Stimulated activated CD8-positive, alpha-beta memory T cell treated with anti-CD3 and anti-CD28 coated beads, Interleukin-4, amount 100 ng/mL, for 1 hour (primary cell): ENCODE measurements at places on chromosomes 2 and 18.
A peak's percentile ranks its signal among the peaks of the same experiment; 100 is the strongest.

- DNase-seq, result no peak
These were observed 618.0 kb downstream of the NYAP2 start for GRCh38 chr2:226017537-226017936.

GRCh38 chr2:14143435-14143834 is 489.1 kb upstream of the LRATD1 start:
- DNase-seq, result no peak

- no peak for DNase-seq
These were observed 207.9 kb upstream of the TNP1 start for GRCh38 chr2:217067787-217068186.

DNA sequence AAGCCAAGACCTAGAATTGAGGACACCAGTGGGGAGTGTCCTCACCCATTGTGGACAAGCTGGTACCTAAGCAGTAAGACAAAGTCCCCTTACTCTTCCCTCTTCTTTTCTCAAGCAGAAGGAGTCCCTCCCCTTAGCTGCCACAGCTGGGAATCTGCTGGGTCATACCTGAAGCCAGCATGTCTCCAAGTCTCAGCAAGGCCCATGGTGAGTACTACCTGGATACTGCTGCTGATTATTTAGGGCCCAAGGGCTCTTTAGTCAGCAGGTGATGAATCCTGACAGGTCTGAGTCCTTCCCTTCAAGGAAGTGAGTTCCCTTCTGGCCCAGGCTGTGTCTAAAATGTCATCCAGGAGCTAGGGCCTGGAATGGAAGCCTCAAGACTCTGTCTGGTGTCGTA is 198.6 kb upstream of the STK17B start:
- DNase-seq, result no peak

DNA sequence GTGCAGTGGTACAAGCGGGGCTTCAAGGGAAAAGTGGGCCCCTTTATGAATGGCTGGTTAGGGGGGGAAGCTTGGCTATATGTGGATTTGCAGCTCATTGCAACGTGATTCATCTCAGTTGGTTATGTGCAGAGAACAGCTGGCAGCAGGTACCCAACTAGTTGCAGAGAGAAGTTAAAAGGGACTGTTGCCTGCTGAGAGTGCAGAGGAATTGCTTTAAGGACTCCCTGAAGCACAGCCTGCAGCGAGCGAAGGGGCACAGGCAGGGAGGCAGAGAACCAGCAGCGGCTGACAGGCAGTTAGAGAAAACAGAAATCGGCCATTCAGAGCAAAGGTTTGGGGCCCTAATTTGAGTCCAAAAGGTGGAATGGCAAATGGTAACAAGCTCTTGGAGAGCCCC is 278.2 kb upstream of the LYPD1 start:
- no peak for DNase-seq

- DNase-seq, result no peak
These were observed 23.0 kb upstream of the CNNM3 start for GRCh38 chr2:96792772-96793749.

GRCh38 chr2:47112665-47113435 is 42.3 kb downstream of the STPG4 start:
- DNase-seq, result no peak

DNA sequence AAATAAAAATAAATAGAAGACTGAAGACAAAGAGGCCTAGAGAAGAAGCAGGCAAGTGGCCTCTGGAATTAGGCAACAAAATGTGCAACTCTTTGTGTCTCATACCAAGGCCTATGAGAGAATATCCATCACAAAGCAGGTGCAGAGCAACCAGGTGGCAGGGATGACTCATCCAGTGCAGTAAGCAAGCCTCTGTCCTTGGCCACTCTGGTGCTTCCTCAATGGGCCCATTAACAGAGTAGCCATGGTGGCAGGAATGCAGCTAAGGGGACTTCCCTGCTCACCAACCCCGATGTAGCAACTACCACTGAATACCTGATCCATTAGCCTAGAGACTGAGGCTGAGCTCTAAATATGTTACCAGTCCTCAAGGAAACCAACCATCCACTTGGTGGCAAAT is 11.0 kb upstream of the EPG5 start:
- DNase-seq, result no peak

- DNase-seq, result no peak
These were observed 149.5 kb upstream of the ZEB2 start for GRCh38 chr2:144669196-144669987.

GRCh38 chr2:11701751-11702301 is 31.8 kb upstream of the NTSR2 start:
- DNase-seq, result no peak

- DNase-seq, result no peak
These were observed 600.2 kb downstream of the NYAP2 start for GRCh38 chr2:225999692-226000091.

GRCh38 chr2:152376968-152377367 is 42.0 kb downstream of the FMNL2 start:
- no peak for DNase-seq

DNA sequence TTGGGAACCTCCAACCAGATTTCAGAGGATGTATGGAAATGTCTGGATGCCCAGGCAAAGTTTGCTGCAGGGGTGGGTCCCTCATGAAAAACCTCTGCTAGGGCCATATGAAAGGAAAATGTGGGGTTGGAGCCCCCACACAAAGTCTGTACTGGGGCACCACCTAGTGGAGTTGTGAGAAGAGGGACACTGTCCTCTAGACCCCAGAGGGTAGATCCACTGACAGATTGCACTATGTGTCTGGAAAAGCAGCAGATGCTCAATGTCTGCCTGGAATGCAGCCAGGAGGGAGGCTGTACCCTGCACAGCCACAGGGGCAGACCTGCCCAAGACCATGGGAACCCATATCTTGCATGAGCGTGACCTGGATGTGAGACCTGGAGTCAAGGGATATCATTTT is 573.7 kb upstream of the NXPH2 start:
- DNase-seq, result no peak

- no peak for DNase-seq
These were observed 25.9 kb downstream of the COL5A2 start for GRCh38 chr2:189153619-189154018.

- DNase-seq, result no peak
These were observed 9.9 kb downstream of the PRKAG3 start for GRCh38 chr2:218821605-218822211.

DNA sequence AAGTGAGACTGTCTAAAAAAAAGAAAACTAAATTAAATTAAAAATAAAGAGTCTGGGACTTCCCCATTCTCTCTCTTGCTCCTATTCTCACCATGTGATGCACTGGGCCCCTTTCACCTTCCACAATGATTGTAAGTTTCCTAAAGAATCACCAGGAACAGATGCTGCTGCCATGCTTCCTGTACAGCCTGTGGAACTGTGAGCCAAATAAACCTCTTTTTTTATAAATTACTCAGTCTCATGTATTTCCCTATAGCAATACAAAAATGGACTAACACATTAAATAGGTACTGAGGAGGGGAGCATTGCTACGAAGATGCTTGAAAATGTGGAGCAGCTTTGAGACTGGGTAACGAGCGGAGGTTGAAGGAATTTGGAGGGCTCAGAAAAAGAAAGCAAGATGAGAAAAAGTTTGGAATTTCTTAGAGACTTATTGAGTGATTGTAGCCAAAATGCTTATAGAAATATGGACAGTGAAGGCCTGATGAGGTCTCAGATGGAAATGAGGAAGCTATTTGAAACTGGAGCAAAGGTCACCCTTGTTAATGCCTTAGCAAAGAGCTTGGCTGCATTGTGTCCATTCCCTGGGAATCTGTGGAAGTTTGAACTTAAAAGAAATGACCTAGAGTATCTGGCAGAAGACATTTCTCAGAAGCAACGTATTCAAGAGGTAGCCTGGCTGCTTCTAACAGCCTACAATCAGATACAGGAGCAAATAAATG is 128.7 kb downstream of the EIPR1 start:
- DNase-seq, result no peak

- DNase-seq, result no peak
These were observed 45.4 kb upstream of the RND3 start for GRCh38 chr2:150532879-150533278.

GRCh38 chr2:159111346-159111927 is 143.0 kb downstream of the TANC1 start:
- no peak for DNase-seq

- DNase-seq, result no peak
These were observed 11.4 kb downstream of the RAB31 start for GRCh38 chr18:9719421-9719981.

DNA sequence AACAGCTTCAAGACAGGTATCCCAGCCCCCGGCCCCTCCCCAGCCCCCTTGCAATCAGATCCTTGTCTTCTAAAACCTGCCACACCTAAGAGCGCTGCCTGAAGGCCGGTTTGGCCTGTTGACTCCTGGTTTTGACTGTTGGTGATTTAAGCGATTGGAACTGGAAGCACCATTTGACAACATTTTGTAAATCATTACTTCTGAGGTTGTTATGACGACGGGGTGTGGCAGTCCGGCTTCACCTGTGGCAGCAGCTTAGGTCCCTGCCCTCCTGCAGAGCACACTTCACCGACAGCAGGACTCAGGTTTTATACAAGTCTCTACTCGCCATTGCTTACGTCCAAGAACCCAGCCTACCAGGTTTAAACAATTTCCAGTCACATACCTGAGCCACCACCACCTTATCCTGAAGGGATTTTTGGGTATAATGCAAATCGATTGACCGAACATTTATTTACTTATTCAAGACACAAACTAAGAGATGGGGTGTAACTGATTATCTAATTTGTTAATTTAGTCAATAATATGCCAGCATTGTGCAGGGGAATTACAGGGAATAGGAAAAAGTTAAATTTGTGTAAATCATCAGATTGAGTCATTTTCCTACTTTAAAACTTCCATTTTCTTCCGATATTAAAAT is 707 bp upstream of the DGUOK start:
- no peak for DNase-seq

- DNase-seq, result no peak
These were observed 314.2 kb upstream of the MYT1L start for GRCh38 chr2:2645162-2645855.

DNA sequence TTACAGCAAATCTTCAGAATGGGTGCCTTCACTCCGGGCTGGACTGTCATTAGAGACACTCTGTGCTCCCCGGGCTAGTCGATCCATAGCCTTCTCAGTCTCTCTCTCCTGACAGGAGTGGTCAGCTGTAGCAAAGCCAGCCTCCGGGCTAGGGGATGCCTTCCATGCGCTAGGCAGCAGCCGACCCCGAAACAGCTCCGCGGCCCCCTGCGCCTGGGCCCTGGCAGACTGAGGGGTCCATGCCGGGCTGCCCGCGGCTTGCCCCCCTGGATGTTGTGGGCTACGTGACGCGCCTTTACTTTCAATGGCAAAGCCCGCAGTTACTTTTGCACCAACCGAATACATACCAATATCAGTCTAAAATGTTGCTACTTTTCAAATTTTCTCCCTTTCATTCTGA is 1447.2 kb downstream of the LRP1B start:
- DNase-seq, result no peak

DNA sequence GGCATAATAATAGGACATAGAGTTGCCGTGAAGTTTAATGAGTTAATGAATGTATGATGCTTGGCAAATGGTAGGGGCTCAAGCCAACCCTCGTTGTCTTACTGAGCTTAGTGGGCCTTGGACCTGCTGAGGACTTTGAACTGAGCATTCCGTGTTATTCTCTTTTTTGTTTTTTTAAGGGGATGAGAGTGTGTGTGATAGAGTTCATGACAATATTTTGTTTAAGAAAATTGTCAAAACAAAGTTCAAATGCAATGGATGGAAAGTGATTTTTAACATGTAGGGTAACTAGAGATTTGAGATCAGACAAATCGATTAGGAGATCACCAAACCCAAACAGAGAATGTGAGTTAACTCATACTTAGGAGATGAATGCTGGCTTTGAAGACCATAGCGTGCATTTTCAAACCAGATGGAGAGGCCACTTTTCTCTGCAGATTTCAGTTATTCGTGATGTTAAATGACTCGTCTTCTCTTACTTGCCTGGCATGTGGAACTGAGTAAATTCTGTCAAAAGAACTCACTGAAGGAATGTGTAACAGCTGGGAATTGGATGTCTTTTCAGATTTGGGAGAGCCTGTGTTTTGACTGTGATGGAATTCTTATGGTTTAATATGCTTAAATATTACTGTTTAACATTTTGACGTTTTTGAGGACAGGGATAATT is 88.7 kb downstream of the NEDD4L start:
- DNase-seq, result no peak

DNA sequence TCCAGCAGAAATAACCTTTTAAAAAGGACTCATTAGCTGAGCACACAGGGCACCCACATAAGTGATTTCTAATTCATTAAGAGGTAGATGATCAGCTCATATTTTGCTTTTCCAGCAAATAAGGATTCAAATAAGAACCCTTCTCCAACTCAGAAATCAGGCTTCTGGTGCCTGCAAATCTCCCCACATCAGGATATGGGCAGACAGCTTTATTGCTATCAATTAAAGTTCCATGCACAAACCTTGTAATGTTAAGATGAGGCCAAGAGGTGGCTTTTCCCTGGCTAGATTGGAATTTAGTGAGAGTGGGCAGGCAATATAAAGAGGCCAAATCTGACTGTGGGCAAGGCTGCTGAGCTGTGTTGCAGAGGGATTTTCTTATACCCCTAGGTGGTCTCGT is 193.6 kb downstream of the SH3RF3 start:
- DNase-seq, result no peak

DNA sequence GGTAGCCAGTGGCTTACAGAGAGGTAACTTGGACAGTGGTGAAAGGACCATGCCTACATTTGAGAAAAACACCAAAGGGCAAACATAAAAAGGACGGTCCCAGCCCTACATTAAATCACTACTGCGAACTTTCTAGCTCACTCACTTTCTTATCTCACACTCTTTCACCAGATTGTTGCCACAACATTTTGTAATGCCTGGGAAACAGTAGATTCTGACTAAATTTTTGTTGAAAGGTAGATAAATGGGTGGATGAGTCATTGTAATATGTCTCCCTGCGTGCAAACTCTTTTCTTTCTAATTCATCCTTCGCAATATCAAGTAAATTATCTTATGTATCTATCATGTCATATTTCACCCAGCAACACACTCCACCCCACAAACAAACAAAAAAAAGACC is 192.2 kb downstream of the IRS1 start:
- DNase-seq, result no peak

GRCh38 chr18:32081881-32082280 is 9.8 kb upstream of the RNF138 start:
- DNase-seq, result no peak

- DNase-seq, result peak; percentile 50
These were observed at the start of gene EIF2AK2 for GRCh38 chr2:37156857-37157714. TSS of gene EIF2AK2 (minus strand) at chr2:37156980. CDS start at chr2:37147806, 9,174 bp downstream.

DNA sequence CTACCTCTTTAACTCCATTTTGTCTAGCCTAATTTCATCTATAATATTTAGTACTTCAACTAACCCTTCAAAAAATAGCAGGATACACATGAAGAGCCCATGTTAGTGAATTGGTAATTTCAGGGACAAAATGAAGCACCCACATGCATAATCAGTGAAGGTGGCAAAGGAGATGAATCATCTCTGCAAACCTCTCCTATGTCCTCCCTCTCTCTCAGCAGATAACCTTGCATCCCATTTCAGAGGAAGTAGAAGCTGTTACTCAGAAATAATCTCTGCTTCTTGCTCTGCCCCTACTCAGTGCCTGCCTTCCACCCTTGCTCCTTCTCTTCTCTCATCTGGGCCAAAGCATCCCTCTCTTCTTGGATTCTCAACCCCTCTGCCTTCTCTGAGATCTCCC is 60.2 kb upstream of the CAVIN2 start:
- DNase-seq, result no peak
